Fibroblast of skin of abdomen (primary cell): ENCODE measurements at places on chromosomes 5 and 9.

DNA sequence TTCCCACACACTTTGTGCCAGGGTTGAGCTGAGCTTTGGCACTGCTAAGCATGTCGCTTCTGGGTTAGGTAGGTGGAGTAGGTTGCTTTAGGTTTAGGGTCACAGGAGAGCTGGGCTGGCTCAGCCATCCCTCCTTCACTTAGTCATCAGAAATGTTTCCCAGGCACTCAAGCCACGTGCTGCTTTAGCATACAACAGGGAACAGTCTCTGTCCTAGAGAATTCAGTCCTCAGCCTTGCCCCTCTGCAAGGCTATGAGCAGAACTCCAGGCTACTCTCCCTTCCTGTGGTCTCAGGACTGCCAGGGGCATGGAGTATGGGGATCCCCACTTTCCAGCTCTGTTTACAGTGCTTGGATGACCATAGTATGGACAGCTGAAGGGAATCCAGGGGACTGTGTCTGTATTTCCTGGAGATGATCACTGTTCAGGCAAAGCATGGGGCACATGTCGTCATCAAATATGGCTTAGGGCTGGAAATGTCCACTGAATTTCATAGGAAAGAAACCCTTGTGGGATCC is 7.5 kb upstream of the ANKRD33B start:
- peak; percentile 55 for DNase-seq

DNA sequence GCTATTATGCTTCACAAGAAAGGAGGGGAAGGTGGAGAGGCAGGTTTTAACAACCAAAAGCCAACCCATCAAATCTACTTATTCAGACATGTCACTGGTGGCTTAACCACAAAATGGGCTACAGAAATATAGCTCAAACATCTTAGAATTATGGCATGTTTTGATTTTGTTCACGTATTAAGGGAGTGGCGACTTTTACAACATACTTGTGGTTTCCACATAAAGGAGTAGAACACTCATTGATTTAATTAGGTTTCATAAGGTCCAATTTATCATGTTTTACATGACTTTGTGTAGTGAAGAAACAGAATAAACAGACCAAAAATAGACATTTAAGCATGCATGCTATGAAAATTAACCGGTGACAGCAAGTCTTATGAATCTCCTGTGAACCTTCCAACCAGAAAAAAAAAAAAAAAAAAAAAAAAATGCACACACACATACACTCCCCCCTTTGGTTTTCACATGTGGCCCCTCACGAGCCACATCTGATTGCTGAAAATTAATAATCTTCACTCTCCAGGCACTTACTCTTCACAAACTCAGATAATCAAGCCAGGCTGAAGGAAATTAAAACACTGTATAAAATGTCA is 5.4 kb downstream of the ZNF608 start:
- DNase-seq = peak; percentile 91

DNA sequence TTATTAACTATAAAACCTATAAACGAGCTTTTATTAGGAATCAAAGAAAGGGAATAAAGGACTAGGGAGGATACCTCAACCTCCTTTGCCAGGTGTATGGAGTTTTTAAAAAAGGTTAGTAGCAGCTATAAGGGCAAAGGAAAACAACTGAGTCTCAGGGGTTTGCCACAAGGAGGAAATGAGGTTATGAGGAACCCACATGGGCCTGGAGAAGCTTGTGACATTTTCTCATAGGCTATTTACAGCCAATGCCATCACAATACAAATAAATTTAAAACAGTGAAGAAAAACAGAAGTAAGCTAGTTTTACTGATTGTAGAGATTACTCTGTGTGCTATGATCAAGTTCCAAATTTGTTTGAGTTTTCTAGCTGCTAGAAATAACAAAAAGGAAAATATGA is 92.6 kb downstream of the CDKN2A start:
- no peak for DNase-seq

DNA sequence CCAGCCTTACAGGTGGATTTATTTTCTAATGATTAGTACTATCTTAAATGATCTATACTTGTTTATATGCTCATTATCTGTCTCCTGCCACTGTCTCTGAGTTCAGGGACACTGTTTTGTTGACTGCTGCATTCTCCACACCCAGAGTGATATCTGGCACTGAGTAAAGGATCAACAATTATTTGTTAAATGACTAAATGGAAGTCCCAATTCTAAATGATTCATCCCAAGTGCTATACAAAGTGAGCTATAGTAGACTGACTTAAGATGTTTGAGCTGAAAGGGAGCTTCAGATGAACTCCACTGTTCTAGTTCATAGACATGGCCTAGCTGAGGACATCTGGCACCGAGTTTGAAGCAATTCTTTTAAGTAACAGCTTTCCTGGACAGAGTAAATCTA is 40.5 kb downstream of the ITGA2 start:
- DNase-seq = no peak

GRCh38 chr5:1036504-1037122 is 28.0 kb downstream of the NKD2 start:
- no peak for DNase-seq

GRCh38 chr5:110040178-110040577 is 350.5 kb downstream of the MAN2A1 start:
- DNase-seq = no peak

- no peak for DNase-seq
Measured at GRCh38 chr5:126664586-126664985, 63.8 kb downstream of the PHAX start.

- DNase-seq = no peak
Measured at GRCh38 chr5:14118551-14119320, 24.4 kb upstream of the TRIO start.

DNA sequence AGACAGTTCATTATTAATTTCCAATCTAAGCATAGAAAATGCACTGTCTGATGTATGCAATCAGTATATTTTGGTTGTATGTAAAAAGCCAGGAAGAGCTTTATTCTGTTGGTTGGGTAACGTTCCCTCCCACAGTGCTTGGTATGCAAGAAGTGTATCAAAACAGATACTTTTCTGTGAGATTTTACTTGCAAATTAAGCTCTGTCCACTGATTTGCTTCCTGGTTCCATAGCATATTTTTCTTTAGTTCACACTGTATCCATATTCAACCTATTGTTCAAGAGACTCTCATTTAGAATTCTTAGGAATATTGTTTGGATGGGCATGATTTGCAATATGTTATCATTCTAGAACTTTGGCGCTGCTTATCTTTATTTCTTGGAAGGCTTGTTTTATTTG is 47.4 kb downstream of the RNF180 start:
- DNase-seq = no peak

GRCh38 chr5:114957384-114957783 is 212.3 kb downstream of the TRIM36 start:
- no peak for DNase-seq

GRCh38 chr5:126074538-126074937 is 348.7 kb upstream of the GRAMD2B start:
- DNase-seq = no peak

GRCh38 chr5:173920866-173921555 is 32.9 kb downstream of the CPEB4 start:
- DNase-seq = peak; percentile 44

GRCh38 chr5:375921-376798 is 54.6 kb downstream of the AHRR start:
- DNase-seq = no peak

- no peak for DNase-seq
Measured at GRCh38 chr5:54403885-54404416, 51.5 kb upstream of the HSPB3 start.

DNA sequence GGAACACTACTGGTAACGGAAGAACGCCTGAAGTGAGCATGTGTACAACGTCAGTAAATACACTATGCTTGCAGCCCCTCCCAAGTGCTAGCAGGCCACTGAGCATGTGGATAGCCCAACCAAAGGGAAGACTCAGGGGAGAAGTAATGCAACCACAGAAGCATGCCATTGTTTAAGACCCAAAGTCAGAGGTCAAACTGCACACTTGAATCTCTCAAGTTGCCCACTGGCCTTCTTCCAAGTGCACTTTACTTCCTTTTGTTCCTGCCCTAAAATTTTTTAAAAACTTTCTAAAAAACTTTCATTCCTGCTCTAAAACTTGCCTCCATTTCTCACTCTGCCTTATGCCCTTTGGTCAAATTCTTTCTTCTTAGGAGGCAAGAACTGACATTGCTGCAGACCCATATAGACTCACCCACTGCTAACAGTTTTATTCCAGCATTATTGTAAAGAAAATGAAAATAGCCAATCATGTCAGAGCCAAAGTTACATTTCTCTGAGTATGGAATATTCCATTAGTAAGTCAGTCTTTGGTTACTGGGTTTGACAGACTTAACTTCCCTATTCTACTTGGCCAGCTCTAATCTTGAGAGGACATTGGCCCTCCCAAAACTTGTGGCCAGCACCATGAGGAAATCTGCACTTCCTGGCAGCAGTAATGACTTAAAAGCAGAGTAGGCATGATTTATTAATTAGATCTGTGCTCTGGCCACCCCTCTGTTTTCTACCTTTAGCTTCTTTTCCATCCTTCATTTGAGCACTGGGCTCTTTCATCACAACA is 76.9 kb downstream of the TSSK1B start:
- DNase-seq = no peak

GRCh38 chr5:174903172-174903732 is 178.9 kb downstream of the MSX2 start:
- DNase-seq = no peak

- DNase-seq = peak; percentile 20
Measured at GRCh38 chr9:33466565-33467495, 6.9 kb downstream of the NOL6 start.

DNA sequence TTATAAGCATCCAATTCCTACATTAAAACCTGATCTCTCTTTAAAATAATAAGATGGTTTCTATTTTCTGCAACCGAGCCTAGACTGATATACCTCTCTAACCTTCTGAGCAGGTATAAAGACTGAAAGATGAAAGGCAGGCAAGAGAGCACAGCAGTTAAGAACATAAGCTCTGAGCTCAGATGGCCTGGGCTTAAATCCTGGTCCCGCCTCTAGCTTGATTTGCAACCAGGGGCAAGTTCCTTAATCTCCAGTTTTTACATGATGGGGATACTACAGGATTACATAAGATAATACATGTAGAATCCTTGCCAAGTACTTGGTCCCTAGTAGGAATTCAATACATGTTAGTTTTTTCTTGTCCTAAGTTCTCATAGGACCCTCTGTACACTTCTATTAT is 33.9 kb downstream of the SLC24A2 start:
- no peak for DNase-seq

DNA sequence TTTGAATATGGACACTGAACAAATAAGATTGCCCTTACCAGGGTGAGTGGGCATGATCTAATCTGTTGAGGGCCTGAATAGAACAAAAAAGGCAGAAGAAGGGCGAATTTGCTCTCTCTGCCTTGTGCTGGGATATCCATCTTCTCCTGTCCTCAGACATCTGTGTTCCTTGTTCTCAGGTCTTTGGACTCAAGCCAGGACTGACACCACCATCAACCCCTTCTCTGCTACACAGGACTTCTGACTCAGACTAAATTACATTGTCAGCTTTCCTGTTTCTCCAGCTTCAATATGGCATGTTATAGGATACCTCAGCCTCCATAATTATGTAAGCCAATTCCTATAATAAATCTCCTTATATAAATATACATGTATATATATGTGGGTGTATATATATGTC is 40.8 kb upstream of the SLCO6A1 start:
- DNase-seq = peak; percentile 22

DNA sequence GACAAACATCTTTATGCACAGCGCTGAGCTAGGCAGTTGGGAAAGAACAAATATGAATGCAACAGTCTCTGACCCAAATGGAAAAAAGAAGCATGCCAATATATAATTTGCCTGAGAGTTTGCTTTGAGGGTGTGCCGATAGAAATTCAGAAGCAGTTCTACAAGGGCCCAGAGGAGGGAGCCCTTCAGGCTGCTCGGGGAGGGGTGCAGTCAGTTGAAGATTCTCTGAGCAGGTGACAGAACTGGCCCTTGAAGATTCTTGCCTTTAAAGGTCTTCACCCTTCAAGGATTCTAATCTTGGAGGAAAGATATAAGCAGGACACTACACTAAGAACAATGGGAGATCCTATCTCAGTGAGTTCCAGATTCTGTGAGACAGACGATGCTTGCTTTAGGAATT is 3.7 kb upstream of the PAPPA start:
- DNase-seq = no peak

DNA sequence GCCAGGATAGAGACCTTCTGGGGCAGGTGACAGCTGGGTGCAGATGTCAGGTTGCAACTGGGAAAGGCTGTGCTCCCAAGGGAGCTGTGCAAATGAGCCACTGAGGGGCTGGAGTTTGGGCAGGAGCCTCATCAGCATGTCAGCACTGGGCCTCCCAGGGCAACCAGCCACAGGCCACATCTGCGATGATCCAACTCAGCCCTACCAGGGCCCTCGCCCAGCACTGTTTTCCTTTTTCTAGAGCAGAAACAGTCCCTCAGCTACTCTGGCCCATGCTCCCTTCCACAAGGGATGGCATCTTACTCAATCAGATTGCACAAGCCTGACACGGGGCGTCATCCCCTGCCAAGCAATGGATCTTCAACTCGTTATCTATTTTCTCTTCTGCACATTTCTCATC is 24.8 kb downstream of the NIPAL4 start:
- no peak for DNase-seq

- DNase-seq = peak; percentile 37
Measured at GRCh38 chr5:93158841-93159240, 422.2 kb downstream of the NR2F1-AS1 start.

GRCh38 chr5:113123618-113124017 is 147.0 kb downstream of the DCP2 start:
- no peak for DNase-seq

- DNase-seq = no peak
Measured at GRCh38 chr9:37923796-37924427, 20.0 kb upstream of the SLC25A51 start.
